ENCODE measurements at places on chromosomes 11 and 22. TPM values are rescaled to one million over a fixed set of nuclear protein-coding genes. Genes with fewer than 3 reads are reported as not detected.

GRCh38 chr22:27755521-27756211, 45.9 kb downstream of the MN1 start:
- no peak for DNase-seq

- DNase-seq, result no peak
Measured at GRCh38 chr11:72726266-72727220, 25.7 kb downstream of the ARAP1 start.

DNA sequence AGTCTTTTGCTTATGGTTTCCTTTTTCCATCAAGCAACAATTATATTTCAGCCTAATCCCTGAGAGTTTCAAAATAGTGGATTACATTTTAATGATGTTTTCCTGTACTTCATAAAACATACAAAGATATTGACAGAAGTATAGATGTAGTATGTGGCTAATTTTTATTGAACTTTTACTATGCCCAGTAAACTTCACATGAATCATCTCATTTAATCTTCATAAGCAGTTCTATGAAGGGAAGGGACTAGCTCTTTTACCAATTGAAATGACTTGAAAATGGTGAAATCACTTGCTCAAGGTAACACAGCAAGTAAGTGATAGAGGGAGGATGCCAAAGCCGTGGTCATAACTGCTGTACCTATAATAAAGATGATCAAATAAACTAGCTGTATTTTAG, 27.5 kb downstream of the RTN3 start:
- DNase-seq, result no peak

- no peak for DNase-seq
Measured at GRCh38 chr11:64602466-64603070, 11.5 kb downstream of the SLC22A12 start.

DNA sequence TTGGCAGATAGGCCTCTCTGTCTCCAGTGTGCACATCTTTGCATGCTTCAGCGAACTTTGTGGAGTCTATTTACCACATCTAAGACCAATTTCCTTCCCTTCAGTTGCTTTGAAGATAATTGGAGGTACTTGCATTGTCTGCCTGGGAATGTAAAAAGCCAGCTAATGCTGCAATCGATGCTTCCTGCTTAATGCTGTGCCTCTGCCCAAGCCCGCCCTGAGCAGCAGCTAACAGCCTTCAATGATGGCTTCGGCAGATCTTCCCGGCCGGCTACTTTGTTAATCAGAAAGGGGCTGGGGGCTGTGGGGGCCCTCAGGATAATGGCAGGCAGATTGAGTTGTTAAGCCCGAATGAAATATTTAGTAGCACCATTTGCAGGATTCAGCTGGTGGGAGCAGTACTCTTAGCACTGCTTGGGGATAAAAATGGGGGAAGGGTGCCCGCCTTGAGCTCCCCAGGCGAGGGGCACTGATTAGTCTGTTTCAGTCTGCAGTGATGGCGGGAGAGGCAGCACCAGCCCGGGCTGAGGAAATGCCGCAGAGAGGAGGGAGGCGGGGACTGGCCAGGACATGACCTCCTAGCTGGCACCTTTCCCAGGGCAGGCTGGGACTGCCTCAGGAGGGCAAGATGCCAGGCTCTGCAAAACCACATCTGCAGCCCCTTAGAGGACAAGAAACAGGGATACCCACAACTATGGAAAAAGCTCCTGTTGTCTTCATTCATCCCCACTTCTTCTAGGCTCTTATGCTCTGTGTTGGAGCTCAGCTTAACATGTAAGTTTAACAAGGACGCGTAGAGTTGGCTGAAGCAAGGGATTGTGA, 460.0 kb downstream of the BUD13 start:
- DNase-seq, result peak; percentile 82

DNA sequence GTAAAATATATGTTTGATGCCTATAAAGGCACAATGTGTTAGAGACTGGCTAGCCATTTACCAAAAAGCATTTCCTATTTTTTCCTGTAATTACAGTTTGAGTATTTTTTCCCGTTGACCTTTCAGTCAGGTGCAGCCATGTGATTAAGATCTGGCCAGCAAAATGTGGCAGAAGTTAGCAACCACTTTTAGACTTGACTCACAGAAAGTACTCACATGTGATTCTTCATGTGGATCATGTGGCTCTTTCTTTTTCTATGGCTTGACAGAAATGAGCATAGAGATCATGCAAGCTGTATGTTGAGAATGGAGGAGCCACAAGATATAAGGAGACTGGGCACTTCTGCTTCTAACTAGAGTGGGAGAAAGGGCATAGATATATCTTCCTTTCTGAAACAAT, 27.3 kb upstream of the RAB38 start:
- no peak for DNase-seq

GRCh38 chr11:2849994-2850770, 35.4 kb downstream of the CDKN1C start:
- no peak for DNase-seq

DNA sequence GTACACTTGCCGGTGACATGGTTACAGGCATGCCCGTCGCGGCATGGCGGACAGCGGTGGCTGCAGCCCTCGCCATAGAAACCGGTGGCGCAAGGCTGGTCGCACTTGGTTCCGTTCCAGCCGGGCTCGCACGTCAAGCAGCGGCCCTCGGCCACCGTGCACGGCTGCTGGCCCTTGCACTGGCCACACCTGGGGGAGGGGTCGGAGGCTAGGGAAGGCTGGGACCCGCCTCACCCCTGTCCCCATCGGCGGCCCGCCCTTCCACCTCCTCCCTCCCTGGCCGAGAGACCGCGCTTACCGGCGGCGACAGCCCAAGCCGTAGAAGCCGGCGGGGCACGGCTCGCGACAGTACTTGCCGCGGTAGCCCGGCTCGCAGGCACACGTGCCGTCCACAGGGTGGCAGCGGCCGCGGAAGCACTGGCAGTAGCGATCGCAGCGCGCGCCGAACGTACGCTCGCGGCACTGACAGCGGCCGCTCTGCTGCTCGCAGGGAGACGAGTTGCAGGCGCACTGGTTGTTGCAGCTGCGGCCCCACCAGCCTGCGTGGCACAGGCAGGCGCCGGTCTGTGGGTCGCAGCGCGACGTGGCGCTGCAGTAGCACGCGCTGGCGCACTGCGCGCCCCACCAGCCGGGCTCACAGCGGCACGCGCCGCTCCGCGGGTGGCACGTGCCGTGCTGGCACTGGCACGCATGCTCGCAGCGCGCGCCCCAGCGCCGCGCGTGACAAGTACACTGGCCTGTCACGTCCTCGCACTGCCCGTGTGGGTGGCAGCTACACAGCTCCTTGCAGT, 6.7 kb downstream of the SCARF2 start:
- no peak for DNase-seq

- DNase-seq, result peak; percentile 26
Measured at GRCh38 chr22:45572444-45572843, 69.8 kb downstream of the FBLN1 start.

- no peak for DNase-seq
Measured at GRCh38 chr11:32792111-32792947, 2.1 kb downstream of the CCDC73 start.

- no peak for DNase-seq
Measured at GRCh38 chr11:35147235-35147634, 8.3 kb downstream of the CD44 start.

DNA sequence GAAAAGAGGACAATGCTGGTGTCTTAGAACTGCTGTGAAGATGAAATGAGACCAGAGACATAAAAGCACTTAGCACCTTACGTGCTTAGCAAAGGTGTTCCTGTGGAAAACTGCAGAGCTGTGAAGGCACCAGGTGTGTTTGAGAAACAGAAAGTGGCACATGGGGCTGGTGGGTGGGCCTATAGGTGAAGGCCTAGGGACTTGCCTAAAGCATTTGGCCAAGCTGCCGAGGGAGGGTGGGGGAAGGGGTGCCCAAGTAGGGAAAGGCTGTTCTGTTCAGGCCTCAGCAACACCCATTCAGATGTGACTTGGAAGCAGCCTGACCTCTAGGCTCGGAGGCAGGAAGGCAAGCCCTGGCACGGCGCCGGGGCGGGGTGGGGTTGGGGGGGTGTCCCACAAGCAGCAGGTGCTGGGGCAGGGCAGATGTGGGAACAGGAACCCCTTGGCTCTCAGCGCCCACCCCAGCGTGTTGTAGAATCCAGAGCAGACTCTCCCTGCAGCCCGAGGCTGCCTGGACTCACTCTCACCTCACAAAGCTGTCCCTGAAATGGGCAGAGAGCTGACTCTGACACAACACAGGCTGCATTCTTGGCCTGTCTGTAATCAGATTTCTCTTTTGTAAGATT, 366.7 kb upstream of the NARS2 start:
- no peak for DNase-seq

DNA sequence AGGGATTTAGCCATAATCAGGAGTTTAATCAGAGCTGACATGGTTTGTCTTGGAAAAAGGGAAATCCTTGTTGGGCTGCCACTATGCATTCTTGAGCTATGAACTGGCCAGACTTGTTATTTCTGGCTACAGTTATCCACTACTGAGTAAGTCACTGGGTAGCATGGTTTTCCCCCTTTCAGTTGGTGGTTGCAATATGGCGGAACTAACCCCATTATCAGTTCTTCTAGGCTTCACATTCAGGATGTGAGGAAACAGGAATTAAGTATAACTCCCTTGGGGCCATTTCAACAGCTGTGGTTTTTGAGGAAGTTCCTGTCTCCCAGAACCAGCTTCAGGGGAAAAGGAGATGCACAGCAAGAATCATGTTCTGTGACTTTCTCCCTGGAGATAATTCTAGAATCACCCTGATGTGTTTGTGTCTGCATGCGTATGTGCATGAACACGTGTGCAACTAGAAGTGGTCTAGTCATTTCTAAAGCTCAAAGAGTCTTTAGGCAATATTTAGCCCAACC, 103.0 kb upstream of the CD44 start:
- DNase-seq, result no peak

DNA sequence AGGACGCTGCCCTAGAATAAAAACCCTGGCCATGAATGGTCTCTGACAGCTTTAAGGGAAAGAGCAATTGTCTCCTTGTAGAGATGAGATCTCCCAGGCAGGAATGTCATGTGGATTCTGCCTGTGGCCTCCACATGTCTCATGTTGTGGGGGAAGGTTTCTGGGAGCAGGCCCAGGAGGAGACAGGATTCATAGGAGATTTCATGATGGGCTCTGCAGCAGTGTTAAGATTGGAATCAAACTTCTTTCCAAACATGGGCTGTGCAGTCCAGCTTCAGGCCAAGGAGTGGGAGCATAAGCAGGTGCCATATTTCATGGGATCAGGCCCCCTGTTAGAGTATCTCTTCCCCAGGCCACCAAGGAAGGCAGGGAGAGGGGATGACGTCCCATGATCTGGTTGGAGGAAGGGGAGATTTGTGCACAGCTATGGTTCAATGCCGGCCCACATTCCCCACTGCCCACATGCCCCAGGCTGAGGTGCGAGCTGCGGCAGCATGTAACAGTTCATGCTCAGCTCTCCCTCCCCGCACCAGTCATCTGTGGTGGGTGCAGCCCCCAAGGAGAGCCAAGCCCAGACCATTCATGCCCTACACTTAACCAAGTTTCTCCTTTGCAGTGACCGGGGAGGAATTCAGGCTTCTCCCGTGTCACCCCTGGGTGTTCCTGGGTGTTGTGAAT, 42.5 kb downstream of the LMO1 start:
- no peak for DNase-seq

DNA sequence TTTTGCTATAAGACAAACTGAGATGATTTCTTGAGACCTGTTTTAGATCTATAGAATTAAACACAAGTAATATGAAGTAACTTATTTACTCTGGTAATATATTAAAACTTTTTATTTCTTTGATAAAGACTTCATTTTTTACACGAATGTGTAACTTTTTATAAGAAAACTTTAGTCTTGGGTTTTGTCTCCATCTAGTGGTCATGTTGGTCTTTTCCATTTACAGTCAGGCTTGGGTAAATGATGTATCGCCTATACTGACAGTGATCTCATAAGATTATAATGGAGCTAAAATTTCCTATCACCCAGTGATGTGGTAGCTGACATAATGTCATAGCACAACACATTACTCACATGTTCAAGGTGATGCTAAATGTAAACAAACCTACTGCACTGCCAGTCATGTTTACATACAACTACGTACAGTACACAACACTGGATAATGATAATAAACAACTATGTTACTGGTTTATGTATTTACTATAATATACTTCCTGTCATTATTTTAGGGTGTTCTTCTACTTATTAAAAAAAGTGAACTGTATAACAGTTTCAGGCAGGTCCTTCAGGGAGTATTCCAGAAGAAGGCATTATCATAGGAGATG, 7.5 kb upstream of the C11orf97 start:
- DNase-seq, result no peak

DNA sequence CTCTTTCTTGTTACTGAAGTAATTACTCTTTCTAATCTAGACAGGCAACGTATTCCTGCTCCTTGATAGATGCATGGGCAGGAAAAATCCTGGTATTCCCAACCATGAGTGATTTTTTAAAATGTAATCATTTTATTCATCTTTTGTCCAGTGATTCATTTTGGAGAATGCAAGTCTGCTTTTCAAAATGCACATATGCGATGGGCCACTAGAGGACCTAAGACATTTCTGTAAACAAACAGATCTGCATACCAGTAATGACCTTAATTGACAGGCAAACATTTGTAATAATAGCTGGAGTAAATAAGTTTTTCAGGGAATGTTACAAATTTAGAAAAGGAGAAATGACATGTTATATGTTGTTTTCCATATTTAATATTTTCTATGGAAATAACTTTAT, 1167.6 kb downstream of the JRKL start:
- no peak for DNase-seq

GRCh38 chr11:107916671-107917241, 11.5 kb upstream of the RAB39A start:
- no peak for DNase-seq

GRCh38 chr11:13440100-13440855, 22.7 kb downstream of the BTBD10 start:
- peak; percentile 13 for DNase-seq

DNA sequence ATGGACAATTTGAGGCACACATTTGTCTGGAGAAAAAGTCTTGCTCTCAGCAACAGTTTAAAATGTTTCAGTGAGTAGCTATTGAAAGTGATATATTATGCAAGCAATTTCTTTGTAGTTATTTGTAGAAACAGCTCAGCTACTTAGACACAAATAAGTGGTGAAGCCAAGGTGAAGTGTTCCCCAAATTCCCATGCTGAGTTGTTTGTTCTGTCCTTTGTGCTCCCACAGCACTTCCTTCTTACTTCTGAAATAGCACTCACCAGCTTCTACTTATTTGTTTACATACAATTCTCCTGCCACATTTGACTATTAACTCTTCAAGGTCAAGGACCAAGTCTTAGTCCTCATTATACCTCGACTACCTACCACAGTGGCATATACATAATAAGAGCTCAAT, 638.6 kb upstream of the LRRC4C start:
- DNase-seq, result no peak

GRCh38 chr11:123382555-123383074, 47.5 kb upstream of the GRAMD1B start:
- no peak for DNase-seq

OR52D1 gene
- not detected for total RNA-seq

PLEKHA7 gene
- total RNA-seq, result 1.2 TPM

MMP13 gene
- total RNA-seq, result not detected

GPHA2 gene
- not detected for total RNA-seq

MPZL2 gene
- total RNA-seq, result 1.1 TPM

CSNK2A3 gene
- total RNA-seq, result not detected

PLEKHB1 gene
- 11.1 TPM for total RNA-seq

OR51V1 gene
- total RNA-seq, result not detected
